CD8-positive, alpha-beta T cell (primary cell): ENCODE measurements at places on chromosomes 6 and 20. TPM values are rescaled to one million over a fixed set of nuclear protein-coding genes. Genes with fewer than 3 reads are reported as not detected.

Gene SLC12A5
- 1.1 TPM for total RNA-seq

Gene CDSN
- total RNA-seq = not detected

Gene MAFB
- 0.62 TPM for total RNA-seq

Gene NR2E1
- not detected for total RNA-seq

Gene CAGE1
- 0.49 TPM for total RNA-seq

Gene ACTL10
- total RNA-seq = 0.75 TPM

Gene VWA7
- 0.65 TPM for total RNA-seq
